ENCODE measurements at places on chromosomes 4 and X.

- no peak for DNase-seq
Observed at GRCh38 chrX:72258174-72258573, 18.9 kb downstream of the RPS4X start.

DNA sequence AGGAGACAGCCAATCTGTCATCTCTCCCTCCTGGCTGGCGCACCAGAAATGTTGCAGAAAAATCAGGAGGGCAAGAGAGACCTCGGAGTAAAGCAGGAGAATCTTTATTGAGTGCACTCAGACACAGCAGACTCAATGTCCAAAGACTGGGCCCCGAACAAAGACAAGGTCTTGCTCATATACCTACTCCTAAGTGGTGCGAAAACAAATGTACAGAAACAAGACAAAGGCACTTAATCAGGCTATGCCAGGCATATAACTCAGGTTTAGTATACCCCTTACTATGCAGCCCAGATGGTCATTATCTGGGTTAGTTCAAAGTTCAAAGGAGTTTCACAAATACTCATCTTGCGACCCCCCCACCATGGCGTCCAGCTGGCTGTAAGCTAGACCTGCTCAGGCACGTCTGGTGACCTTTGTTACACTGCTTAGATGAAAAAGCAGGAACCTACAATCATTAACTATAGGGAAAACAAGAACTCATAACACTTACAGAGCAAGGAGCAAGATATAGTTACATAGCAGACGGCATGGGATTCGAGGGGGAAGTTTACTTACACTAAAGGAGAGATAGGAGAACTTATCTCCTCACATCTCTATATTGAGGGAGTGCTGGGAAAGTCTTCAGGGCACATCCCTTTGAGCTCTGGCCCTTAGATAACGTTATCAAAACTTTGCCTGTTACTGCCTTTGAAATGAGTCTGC, 27.5 kb downstream of the SULT1E1 start:
- no peak for DNase-seq

- no peak for DNase-seq
Observed at GRCh38 chrX:150229030-150229429, 134.1 kb upstream of the MAMLD1 start.

- DNase-seq = no peak
Observed at GRCh38 chr4:180116840-180117239, 2126.4 kb upstream of the TENM3 start.

GRCh38 chr4:17662694-17663093, 48.3 kb downstream of the MED28 start:
- DNase-seq = no peak

DNA sequence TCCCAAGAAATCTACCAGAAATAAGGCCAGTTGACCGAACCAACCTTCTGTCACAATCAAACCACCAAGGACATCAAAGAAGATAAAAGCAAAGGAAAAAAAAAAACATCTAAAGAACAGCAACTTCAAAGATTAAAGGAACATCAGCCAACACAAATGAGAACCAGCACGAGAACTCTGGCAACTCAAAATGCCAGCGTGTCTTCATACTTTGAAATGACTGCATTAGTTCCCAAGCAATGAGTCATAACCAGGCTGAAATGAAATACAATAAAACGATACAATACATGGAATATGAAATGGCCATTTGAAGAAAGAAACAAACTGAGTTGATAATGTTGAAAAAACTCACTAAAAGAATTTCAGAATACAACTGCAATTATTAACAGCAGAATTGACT, 611.6 kb upstream of the GRIA3 start:
- DNase-seq = no peak

- DNase-seq = no peak
Observed at GRCh38 chr4:40525752-40526598, 103.7 kb downstream of the RBM47 start.

- no peak for DNase-seq
Observed at GRCh38 chrX:107197319-107197718, 8.9 kb downstream of the NUP62CL start.

DNA sequence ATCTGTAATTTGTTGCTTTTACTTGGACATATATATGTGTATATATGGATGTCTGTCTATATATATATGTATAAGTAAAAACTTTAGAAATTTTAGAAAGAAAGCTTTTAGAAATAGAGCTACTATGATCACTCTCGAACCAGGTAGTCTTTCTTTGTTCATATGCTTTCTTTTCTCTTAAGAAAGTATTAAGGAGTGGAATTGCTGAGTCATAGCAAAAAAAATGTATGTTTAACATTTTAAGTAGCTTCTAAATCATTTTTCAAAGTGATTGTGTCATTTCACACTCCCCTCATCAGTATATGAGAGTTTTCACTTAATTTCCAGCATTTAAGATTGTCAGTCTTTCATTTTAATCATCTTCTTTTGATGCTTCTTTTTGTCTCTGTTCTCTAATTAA, 447.9 kb upstream of the TECRL start:
- DNase-seq = no peak

DNA sequence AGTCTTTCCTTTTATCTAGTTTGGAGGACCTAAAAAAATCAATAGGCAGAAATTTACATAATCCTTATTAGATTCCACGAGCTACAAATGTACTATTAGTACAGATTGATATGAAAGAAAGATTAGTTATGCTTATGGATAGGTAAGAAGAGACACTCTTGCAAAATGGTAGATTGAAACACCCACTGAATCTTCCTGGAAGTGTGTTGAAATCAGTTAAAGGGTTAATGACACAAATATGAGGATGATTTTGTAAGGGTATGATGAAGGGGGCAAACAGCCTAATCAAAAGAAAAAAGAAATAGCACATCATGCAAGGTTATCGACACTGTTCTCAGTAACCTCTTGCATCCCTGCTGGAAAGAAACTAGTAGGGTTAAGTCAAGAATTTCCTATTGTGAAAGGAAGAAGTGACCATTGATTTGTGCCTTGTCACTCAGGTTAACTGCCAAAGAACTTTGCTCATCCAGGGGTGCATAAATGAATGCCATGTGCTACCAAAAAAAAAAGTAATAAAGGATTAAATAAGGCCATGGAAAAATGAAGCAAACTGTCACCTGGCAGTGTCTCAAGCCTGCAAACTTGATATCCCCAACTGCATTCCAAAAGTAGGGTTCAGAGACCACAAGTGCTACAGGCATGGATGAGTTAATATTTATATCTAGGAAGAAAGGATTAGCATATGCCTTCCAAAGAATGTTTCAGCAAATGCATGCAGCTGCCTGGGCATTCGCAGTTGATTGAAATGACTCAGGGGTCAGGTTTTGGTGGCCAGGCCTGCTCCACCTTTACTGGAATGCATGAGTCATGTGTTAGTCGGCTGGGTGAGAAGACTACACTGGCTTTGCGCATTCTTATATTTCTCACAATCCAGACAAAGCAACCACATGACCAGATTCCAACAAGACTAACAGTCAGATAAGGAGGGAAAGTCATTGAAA, 78.3 kb upstream of the ATXN3L start:
- DNase-seq = no peak

- DNase-seq = no peak
Observed at GRCh38 chrX:89034679-89035078, 287.7 kb downstream of the CPXCR1 start.

GRCh38 chrX:40471965-40472648, 108.7 kb upstream of the ATP6AP2 start:
- no peak for DNase-seq

DNA sequence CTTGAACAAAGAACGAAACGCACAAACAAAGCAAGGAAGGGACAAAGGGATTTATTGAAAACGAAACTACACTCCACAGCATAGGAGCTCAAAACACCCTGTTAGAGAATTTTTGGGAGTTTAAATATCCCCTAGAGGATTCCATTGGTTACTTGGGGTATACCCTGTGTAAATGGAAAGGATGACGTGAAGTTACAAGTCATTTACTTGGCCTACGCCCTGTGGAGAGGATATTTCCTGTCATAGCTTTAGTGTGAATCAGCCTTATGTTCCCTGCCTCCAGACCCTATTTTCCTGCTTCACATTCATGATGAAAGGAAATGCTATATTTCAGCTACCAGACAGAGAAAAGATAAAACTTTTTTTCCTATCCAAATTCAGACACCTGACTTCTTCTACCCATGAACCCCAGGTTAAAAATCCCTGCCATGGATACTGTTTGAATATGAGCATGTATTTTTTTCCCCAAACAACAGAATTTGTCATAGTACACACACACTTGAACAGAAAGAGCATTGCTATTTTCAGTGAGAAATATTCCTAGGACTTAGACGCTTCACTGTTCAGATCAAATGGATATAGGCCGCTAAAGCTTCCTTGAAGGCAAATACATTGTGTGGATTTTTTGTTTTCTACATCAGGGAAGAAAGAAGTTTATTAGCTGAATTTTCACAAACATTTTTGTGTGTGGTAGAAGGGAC, 20.4 kb downstream of the PIN4 start:
- no peak for DNase-seq

DNA sequence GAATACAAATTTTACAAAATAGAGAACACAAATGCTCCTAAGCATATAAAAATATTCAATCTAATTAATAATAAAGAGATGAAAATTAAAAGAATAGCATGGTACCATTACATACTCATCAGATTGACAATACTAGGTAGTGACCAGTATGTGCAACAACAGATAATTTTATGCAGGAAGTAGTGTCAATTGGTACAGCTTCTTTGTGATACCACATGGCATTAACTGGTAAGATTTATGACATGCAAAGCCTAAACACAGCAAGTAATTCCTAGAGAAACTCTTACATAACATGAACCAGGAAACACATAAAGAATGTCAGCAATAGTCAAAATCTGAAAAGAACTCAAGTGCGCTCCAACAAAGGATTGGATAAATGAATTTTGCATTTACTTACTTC, 26.3 kb downstream of the CXCL2 start:
- DNase-seq = no peak

- no peak for DNase-seq
Observed at GRCh38 chr4:20265726-20266125, 14.0 kb downstream of the SLIT2 start.

- no peak for DNase-seq
Observed at GRCh38 chr4:122218762-122219161, 66.6 kb downstream of the BLTP1 start.

DNA sequence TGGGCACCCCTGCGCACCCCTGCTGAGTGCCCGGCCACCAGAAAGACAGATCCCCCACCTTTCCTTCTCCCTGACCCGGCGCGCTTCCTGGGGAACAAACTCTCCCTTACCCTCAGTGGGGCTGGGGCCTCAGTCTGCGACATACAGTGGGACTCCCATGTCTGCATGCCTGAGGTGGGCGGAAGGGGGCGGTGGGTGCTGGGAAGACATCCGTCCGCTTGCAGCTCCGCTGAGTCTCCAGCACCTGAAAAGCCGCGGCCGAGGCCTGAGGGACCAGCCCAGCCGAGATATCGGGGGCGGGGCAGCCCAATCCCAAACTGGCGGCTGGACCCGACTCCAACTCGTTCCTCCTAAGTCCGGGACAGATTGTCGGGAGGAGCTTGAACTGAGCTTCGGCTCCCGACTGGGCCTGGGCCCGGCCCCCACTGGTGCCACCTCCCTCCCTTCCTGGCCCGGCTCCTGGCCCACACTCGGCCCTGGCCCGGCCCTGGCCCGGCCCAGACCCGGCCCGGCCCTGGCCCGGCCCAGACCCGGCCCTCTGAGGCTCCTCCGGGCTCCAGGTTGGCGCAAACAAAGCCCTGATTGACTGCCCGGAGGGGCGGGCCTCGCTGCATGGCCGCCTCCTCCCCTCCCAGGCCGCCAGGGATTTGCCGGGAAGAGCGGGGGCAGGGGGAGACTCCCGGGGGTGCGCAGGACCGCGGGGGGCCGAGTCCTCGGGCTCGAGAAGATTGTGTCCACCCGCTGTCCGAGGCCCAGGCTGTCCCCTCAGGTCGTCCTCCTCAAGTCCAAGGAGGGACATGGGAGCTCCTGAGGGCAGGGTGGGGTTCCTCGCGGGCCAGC, 877 bp upstream of the SLC16A2 start:
- DNase-seq = peak; percentile 0

DNA sequence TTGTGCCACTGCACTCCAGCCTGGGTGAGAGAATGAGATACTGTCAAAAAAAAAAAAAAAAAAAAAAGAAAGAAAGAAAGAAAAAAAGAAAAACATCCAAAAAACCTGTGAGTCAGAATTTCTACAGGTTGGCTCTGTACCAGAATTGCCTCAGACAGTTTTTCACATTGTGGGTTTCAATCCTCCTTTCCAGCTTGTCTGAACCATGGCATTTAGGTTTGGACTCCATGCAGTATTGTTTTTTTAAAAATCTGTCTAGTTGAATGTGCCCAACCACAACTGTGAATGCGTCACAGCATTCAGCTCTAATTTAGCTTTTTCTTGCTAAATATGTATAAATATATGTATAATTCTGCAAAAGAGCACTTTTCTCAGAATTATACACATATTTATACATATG, 31.4 kb upstream of the ARSH start:
- no peak for DNase-seq

- DNase-seq = no peak
Observed at GRCh38 chrX:120672389-120672788, 42.5 kb upstream of the C1GALT1C1 start.

- DNase-seq = no peak
Observed at GRCh38 chrX:1466971-1467561, 14.4 kb upstream of the ASMTL start.

DNA sequence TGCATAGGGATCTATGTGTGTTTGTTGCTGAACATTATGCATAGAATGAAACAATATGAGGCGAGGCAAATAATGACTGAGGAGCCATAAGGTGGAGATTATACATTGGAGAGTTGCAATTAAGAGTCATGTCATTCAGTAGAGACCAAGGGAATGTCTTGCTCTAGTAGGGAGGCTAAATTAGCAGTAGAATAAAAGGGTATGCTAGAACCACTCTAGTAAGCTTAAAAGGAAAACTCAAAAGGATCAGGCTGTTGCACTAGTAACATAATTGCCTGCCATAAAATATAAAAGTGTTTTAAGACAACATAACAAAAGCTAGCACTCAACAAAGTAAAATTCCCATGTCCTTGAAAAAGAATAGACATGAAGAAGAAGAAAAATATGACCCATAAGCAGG, 586.2 kb upstream of the DIAPH2 start:
- no peak for DNase-seq

DNA sequence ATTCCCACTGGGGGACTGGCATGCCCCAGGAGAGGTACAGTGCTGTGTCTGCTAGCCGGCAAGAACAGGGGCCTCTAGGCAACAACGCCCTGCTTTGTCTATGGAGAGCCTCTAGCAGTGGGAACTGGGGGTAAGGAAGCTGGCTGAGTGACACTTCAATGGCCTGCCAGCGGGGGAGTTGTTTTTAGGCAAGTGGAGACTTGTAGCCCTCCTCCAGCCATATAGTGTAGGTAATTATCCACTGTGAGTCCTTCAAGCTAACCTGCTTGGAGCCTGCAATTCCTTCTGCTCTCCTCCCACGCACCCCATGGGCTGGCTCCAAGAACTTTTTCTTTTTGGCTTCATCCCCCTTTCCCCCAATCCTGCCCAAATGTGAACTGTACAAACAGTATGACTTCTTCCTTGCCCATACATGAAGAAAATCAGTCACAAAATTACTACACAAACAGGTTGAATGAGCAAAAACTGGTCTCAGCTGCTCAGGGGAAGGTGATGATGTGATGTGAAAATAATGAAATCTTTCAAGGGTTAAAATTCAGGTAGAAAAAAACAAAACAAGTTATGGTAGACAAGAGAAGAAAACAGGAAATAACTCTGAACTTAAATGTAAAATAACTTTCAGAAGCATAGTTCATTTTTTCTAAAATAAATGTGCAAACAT, 33.1 kb downstream of the LEF1 start:
- peak; percentile 66 for DNase-seq

- DNase-seq = no peak
Observed at GRCh38 chr4:102901804-102902203, 33.0 kb downstream of the CISD2 start.

Data from NCI-H1930 (cell line).